H7 (cell line): ENCODE measurements at places on chromosomes 1 and 21. TPM values are rescaled to one million over a fixed set of nuclear protein-coding genes. Genes with fewer than 3 reads are reported as not detected.
A peak's percentile ranks its signal among the peaks of the same experiment; 100 is the strongest.

DNA sequence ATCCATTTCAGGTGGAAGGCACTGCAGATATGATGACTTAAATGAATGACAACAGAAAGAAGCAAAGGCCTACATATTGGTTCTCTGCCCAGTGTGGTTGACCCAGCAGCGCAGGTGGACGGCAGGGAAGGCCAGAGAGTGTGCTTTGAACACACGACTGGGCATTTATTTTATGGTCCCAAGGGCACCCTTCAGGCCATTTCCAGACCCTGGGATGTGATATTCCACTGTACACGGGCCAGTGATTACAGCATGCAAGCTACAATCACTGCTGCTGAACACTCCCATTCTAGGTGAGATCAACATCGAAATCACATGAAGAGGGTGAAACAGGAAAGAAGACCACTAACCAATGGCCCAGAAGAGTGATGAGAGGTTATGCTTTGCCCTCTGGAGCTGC, 33.8 kb downstream of the PCNX2 start:
- no peak for DNase-seq

GRCh38 chr1:154735804-154736168, 127.8 kb upstream of the ADAR start:
- no peak for DNase-seq

GRCh38 chr21:44305691-44306090, 5.8 kb downstream of the PFKL start:
- DNase-seq: no peak

DNA sequence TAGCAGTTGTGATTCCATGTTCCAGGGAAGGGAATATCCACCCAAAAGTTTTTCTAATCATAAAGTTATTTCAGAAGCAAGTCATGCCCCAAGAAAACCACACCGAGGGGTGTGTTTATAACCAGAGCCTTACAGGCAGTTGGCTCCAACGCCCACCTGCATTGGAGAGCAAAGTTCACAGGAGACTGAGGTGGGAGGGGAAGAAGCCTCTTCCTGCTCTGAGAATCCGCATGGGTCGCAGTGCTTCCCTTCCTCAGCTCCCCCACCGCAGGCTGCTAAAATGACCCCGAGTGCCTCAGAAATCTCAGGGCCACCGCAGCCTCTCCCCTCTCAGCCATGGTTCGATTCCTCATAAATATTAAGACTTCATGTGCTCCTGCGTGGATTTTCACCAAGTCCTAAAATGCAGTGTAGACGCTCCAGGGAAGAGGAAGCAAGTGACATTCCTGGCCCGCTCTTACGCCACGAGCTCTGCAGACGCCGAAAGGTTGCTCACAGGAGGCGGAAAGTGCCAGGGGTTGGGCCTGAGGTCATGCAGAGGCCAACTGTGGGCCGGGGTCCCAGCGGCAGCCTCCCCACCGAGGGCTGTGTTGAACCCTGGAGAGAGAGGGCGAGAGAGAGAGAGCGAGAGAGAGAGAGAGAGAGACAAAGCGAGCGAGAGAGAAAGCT, 13.4 kb upstream of the SPSB1 start:
- DNase-seq: no peak

GRCh38 chr21:46183910-46184624, at the start of gene SPATC1L:
Gene SPATC1L (minus strand): TSS chr21:46184459. CDS start chr21:46182816, 1,643 bp downstream.
- DNase-seq: peak; percentile 94

FCER1G gene
- 0.35 TPM in 1 of 2 replicates, not detected in the other for total RNA-seq

GRCh38 chr21:33121715-33122475, 52.0 kb downstream of the OLIG1 start:
- peak; percentile 93 for DNase-seq

- DNase-seq: peak; percentile 97
These were observed 19.2 kb upstream of the PEF1 start for GRCh38 chr1:31663622-31664452.

GRCh38 chr21:44792702-44793591, 8.7 kb downstream of the UBE2G2 start:
- peak; percentile 91 for DNase-seq

DNA sequence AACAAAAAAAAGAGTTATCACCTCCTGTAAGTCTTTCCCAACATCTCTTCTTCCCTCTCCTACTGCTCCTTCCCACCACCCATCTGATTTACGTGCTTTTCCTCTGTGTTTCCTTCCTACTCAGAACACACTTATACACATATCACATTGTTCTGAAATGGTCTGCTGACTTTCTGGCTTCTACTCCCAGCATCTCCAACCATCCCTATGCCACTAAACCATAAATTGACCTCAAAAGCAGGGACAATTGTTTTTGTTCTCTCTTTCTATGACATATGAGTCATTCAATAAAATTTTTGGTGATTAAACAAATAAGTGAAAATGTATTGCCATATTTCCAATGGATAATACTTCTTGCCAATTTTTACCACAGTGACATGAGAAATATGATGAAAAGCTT, 8.2 kb downstream of the GOLPH3L start:
- no peak for DNase-seq

DNAI4 gene
- 1.6 and 3.8 TPM in 2 replicates for total RNA-seq

- DNase-seq: no peak
These were observed 26.6 kb upstream of the HMGN1 start for GRCh38 chr21:39375446-39375845.

IL19 gene
- total RNA-seq: not detected in 2 replicates

DNA sequence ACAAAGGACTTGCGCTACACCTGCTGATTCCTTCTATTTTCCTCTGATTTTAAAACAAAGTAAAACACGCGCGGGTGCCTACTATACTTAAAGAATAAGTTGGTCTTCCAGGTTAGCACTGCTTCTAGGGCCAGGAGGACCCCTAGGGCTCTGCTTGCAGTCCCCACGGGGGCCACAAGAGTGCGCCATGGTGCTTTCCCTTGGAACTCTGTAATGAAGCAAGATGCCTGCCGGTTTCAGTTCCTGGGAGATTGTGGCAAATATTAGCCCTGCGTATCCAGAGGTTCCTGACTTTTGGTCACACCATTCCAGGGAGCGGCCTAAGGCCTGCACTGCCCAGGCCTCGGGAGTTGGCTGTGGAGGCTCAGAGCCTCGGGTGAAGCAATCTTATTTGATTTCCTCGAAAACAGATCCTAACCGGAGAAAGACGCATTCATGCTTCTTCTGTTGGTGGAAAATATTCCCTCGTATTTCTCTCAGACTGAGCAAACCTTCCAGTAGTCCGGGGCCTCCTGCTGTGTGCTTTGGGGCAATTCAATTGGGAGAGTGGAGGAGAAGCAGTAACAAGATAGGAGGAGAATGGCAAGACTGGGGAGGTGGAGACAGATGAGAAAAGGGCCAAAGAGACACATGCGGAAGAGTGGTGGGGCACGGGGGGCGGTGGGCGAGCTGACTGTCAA, 25.3 kb downstream of the ADAM30 start:
- peak; percentile 70 for DNase-seq

POMGNT1 gene
- 87.1 and 95.2 TPM in 2 replicates for total RNA-seq

TEKT2 gene
- total RNA-seq: 1.0 and 1.2 TPM in 2 replicates

DNA sequence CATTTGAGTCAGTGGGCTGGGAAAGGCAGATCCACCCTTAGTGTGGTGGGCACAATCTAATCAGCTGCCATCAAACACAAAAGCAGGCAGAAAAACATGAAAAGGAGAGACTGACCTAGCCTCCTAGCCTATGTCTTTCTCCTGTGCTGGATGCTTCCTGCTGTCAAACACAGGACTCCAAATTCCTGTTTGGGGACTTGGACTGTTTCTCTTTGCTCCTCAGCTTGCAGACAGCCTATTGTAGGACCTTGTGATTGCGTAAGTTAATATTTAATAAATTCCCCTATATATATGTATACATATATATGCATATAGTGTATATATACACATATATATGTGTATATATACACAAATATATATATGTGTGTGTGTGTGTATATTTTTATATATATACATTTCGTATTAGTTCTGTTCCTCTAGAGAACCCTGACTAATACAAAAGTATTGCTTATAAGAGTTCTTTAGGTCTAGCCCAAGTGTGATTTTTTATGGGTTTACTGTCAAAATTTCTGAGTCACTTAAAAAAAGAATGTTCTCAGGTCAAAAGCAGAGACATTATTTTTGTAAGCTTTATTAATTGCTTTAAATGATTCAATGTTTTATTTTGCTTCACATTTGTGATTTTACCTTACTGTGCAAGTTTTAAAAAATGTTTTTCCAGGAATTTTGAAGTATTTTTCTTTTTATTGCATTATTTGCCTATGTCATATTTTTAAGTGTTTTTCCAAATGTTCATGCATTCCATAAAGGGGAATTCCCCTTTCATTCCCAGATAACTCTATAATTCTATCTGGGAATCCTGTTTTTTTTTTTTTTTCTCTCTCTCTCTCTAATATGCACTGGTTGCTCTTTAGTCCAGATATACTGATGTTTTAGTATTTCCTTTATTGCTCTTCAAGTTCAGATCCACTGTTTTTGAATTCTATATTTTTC, 92.1 kb upstream of the ADAMTS5 start:
- no peak for DNase-seq

DNA sequence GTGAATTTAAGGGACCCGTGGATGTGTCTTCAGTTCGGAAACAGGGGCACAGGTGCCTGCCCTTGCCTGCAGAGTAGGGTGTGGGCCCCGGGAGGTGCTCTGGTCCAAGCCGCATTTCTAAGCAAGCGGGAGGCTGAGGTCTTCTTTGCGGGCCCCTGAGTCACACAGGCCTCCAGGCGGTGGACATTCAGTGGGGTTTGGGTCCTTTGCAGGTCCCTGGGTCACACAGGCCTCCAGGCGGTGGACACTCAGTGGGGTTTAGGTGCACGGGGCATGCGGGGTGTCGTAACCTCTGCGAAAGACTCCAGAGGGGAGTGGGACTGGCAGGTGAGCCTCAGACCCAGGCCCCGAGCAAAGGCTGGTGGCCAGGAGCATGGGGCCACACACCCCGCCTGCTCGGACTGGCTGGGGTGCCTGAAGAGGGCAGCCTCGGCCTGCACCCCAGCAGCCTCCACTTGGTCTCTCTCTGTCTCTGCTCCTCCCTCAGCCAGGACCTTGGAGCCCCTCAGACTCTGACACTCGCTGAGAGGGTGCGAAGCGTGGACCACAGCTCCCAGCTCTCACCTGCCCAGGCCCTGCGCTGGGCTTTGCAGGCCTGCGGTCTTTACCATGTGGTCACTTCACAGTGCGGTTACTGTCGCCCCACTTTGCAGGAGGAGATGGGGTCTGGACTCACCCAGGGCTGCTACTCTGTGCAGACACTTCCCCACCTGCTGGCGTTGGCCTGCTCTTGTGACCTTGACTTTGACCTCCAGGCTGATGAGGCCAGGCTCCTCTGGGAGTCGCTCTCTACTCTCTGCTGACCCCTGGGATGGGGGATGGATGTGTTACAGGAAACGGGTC, 6.0 kb upstream of the AGPAT3 start:
- DNase-seq: peak; percentile 65

DNA sequence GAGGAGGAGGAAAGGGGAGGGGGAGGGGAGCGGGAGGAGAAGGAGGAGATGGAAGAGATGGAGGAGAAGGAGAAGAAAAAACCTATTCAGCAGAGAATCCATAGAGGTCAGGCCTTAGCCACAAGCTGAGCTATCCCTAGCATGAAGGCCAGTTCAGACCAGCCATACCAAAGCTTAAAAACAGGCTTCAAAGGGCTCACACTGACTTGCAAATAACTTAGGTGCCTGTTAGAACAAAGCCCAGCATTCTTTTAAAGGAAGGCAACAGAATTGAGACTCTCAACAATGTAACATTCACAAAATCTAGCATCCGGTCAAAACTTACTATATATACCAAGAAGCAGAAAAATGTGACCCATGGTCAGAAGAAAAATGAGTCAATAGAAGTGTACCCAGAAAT, 43.6 kb upstream of the IFFO2 start:
- DNase-seq: no peak

CHAF1B gene
- total RNA-seq: 12.7 and 13.9 TPM in 2 replicates

- DNase-seq: no peak
These were observed 65.1 kb upstream of the DMRTA2 start for GRCh38 chr1:50488356-50488755.

RPTN gene
- not detected in 2 replicates for total RNA-seq

LCE3E gene
- not detected in 2 replicates for total RNA-seq

SLC1A7 gene
- total RNA-seq: 0.18 TPM in 1 of 2 replicates, not detected in the other

DNA sequence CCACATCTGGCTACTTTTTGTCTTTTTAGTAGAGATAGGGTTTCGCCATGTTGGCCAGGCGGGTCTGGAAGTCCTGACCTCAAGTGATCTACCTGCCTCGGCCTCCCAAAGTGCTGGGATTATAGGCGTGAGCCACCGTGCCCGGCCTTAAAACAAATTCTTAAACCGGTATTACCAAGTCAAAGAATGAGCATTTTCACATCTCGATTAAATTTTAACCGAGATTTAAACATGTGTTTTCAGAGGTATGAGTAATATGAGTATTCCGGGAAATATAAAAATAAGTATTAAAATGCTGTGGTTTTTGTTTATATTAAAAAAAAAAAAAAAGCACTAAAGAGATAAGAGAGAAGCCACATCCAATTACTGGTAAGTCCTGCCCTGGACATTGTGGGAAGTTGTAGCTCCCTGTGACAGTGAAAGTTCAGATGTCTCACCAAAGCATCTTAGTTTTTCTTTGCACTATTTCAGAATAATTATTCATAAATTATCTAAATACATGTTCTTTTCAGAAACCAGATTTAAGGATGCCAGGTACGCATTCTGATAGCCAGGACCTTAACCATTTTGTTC, 24.9 kb downstream of the ZNF281 start:
- no peak for DNase-seq

ADGRL4 gene
- total RNA-seq: 0.07 TPM in 1 of 2 replicates, not detected in the other

DNA sequence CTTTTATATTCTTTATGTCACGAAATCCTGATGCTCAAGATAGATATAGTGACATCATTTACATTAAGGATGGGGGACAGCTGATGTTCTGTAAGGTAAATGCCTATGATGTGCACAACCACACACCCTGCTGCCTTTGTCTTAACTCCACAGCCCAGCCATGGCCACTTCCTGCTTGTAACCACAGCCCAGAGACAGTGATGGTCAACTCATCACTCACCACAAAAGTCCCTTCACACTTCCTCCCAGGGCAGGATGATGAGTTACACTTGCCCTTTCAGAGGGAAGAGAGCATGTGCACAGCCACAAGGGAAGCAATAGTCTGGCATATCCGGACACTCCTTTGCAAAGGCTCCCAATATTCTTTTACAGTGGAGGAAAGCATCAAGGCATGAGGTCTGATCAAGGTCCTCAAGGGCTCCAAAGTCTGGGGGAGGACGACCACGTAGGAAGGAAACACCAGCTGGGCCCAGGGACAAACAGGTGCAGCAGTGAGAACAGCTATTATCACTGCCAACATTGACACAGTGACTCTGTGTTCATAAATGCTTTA, 53.8 kb downstream of the PLPP3 start:
- no peak for DNase-seq
